Fibroblast of lung (primary cell): ENCODE measurements at places on chromosomes 5 and 9. TPM values are rescaled to one million over a fixed set of nuclear protein-coding genes. Genes with fewer than 3 reads are reported as not detected.

Gene HK3
- total RNA-seq = under 0.01 TPM in 1 of 2 replicates, not detected in the other

Gene C5orf58
- not detected in 2 replicates for total RNA-seq

Gene CYSRT1
- total RNA-seq = 0.51 and 0.66 TPM in 2 replicates

Gene FAM169A
- 0.51 and 1.2 TPM in 2 replicates for total RNA-seq

Gene ZNF483
- 1.5 and 4.3 TPM in 2 replicates for total RNA-seq

Gene RIGI
- 10.3 and 13.2 TPM in 2 replicates for total RNA-seq

Gene SMIM27
- total RNA-seq = 2.3 and 8.3 TPM in 2 replicates

Gene PCDHA2
- total RNA-seq = under 0.01 and 0.33 TPM in 2 replicates

Gene JAKMIP2
- 0.51 and 1.3 TPM in 2 replicates for total RNA-seq

Gene SYK
- not detected in 2 replicates for total RNA-seq

Gene SELENOP
- total RNA-seq = 677 and 809 TPM in 2 replicates

Gene FCN1
- total RNA-seq = not detected in 2 replicates

Gene PCDHGA1
- 1.0 and 1.8 TPM in 2 replicates for total RNA-seq

Gene ROR2
- 27.9 and 39.5 TPM in 2 replicates for total RNA-seq
